ENCODE measurements at places on chromosomes 11 and 22.

DNA sequence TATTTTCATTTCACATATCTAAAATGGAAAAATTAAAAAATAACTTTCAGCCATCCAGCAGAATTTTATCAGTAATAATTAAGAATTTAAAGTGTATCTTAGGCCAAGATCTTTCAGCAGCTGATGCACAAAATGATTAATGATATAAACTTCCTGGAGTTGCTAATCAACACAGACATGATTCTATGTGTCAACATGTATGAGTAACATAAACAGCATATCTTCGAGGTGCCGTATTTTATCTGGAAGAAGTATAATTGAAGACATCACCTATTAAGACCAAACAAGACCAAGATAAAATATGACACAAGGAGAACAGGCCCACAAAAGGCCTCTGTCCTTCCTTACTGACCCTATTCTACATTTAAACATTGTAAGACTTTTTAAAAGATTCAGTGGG, 45.2 kb downstream of the SLC5A12 start:
- DNase-seq, result no peak

DNA sequence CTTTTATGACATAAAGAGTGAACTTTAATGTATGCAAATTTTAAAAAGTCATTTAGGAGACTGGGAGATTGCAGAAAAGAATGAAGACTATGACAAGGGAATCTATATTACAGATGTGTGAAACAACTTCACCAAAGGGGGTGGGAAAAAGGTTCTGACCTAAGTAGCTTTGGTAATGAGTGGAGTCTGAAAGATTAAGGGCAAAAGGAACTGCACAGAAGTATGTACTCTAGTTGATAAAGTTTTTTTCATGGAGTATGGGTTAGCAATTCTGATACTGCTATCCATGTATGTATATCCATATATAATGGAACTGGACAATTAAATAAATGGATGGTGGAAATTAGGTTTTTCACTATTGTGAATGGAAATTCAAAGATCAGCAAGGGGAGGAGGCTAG, 9.2 kb downstream of the CKAP5 start:
- no peak for DNase-seq

- no peak for DNase-seq
These were observed 16.5 kb downstream of the SCYL1 start for GRCh38 chr11:65541093-65541982.

- DNase-seq, result no peak
These were observed 397.3 kb downstream of the SHANK2 start for GRCh38 chr11:70854901-70855556.

GRCh38 chr11:20669820-20670684, 666 bp downstream of the NELL1 start:
- DNase-seq, result no peak

DNA sequence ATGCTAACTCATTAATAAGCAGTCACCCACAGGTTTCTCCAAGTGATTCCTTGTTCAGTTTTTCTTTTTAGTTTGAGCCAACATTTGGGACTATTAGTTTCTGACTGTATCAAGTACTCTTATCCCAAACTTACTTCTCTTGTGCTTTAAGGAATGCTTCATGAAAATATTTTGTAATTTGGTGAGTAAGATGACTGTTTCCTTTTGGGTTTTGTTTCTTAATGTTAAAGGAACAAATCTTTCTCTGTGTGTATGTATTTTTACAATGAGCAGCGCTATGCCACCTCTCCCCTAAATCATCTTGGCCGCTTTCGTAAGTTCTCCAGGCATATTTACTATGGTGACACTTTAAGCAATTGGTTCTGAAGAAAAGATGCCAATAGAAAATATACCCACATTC, 72.4 kb downstream of the LDLRAD3 start:
- no peak for DNase-seq

Data from HuH-7.5 (cell line).